ENCODE measurements at places on chromosomes 6 and 20.
A peak's percentile ranks its signal among the peaks of the same experiment; 100 is the strongest.

GRCh38 chr6:144335914-144336313, 50.8 kb downstream of the UTRN start:
- DNase-seq: peak; percentile 26

- DNase-seq: no peak
These were observed 20.0 kb upstream of the TRAF3IP2 start for GRCh38 chr6:111625461-111626391.

DNA sequence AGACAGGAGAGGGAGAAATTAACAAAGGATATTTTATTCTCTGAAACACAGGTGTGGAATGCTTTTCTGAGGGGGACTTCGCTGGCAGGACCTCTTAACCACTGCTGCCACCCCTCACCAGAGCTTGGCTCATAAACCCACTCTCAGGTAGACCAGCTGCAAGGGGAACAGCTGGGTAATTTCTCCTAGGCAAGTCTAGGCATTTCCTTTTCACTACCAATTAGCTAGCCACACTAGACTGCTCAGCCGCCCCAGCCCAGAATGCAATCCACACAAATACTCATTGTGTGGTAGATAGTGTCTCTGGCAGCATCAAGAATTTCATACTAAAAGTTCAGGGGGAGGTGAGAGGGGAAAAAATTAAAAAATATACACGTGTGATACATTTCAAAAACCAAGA, 267.6 kb upstream of the ID4 start:
- no peak for DNase-seq

GRCh38 chr6:5158180-5158579, 73.0 kb downstream of the PPP1R3G start:
- DNase-seq: no peak

GRCh38 chr6:111603685-111604084, 2.0 kb downstream of the TRAF3IP2 start:
- DNase-seq: no peak

- DNase-seq: no peak
These were observed 510 bp downstream of the NDRG3 start for GRCh38 chr20:36745234-36745926.

DNA sequence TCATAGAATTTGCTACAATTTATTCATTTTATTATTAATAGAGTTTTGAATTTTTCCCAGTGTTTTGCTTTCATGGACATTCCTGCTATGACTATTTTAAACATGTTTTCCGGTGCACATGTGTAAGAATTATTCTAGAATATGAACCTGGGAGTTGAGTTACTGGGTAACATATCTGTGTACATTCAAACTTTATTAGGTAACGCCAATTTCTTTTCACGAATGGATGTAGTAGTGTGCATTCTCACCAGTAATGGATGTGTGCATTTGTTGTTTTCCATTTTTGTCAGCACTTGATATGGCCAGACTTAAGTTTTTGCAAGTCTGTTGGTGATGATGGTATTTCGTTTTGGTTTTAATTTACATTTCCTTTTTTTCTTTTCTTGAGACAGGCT, 118.8 kb downstream of the CDKAL1 start:
- no peak for DNase-seq

DNA sequence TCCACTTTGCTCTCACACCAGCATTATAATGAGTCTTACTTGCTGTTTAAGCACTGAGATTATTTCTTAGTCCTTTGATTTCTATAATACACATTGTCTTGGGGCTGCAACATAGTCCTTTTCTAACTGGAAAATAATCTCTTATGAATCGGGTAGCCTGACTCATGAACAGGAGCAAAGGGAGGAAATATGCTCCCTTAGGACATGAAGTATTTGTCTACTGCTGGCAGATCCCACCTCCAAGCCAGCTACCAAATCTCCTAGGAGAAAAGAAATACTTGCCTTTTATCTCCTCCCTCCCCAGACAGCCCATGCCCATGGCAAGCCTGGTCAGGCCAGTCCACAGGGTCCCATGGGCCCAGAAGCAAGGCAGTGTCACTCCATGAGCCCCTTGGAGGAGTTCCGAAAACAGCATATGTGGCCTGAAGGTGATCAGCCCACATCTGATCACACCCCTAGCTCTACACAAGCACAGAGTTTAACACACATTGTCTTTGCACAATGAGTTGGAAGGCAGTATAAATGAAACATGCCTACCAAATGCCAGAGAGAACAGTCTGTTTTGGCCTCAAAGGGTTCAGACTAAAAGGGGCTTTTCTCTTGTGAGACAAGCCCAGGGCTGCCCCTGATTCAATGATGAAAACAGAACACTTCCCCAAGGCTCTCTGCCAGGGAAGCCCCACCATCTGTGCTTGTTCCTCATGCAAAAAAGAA, 37.1 kb upstream of the SLC4A11 start:
- DNase-seq: no peak

GRCh38 chr20:6999381-6999780, 231.9 kb downstream of the BMP2 start:
- DNase-seq: no peak

DNA sequence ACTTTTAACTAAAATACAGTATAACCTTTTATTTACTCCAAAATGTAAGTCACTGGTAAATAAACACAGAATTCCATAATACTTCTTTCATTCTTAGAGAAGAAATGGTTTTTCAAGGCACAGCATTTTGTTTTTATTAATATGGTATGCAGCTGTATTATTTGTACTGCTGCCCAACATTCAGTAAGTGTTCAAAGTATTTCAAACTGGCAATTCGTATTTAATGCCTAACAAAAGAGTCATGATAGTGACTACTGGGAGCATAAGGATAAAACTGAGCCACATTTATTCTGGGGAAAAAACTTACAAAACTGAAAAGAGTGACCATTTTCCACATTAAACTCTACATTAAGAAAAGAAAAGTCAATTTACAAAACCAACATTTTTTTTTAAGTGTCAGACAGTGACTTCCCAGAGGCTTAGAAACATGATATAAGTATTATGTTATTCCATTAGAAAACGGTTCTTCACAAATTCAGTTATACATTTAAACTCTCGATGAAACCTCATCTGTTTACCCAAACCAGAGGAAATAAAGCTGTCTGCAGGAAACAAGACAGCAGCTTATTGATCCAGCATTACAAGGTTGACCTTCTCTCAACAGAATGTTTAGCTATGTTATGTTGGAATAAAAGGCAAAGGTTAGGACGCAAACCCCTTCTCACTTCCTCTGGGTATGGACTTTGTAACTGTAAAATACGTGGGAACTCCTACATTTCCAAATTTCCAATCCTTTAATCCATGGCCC, 24.3 kb downstream of the EPB41L2 start:
- DNase-seq: no peak

- no peak for DNase-seq
These were observed 2.5 kb upstream of the R3HDML start for GRCh38 chr20:44334306-44334705.

GRCh38 chr6:141394125-141394536, 738.6 kb upstream of the GJE1 start:
- DNase-seq: no peak

- DNase-seq: peak; percentile 14
These were observed 37.7 kb downstream of the KIF25 start for GRCh38 chr6:168035098-168035660.

DNA sequence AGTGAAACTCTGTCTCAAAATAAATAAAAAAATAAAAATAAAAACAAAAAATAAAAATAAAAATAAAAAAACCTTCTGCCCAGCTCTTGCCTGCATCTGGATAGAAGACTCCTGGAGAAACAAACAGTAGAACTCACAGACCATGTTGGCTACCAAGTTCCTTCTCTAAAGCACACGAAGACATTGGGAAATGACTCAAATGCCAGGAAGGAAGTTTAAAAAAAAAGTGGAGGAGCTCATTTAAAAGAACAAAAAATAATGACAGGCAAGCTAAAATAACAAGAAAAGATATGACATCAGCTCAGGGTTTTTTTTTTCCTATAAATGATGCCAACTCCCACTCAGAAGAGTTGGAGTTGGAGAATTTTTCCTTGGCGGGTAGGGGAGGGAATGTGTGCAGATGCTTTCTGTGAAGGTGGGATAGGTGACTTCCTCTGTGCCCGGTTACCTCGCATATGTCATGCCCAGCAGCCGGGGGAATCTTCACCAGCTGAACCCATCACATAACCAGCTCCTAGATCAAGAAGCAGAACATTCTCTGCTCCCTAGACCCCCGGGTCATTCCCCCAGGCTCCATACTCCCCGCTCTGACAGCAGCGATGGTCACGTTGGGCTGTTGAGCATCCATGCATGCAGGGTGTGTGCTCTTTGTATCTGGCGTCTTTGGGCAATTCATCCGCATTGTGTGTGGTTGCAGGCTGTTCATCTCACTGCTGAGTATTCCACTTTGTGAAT, 17.3 kb upstream of the CD93 start:
- DNase-seq: no peak

GRCh38 chr6:156828280-156828703, 51.1 kb downstream of the ARID1B start:
- DNase-seq: no peak

DNA sequence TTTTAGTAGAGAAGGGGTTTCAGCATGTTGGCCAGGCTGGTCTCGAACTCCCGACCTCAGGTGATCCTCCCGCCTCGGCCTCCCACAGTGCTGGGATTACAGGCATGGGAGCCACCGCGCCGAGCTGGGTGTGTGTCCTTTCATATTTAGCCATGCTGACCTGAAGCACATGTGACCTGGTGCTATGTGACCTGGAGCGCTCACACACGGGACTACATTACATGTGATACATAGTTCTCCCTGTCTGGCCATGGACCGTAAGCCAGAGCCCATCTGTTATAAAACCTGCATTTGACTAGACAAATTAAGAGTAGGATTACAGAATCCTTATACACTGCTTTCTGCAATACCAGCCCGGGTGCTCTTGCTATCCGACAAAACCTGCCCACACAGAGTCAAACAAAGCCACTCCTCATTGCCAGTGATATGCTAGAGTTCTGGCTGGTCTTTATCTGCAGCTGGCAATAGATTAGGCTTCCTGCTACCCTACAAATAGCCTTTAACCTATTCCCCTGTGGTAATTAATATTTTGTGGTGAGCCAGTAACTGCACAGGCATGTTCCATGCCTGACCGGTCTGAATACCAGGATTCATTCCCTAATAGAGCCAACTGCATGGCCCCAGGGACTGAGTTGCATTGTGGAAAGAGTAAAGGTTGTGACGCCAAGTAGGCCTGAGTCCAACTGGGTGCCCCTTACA, 26.3 kb upstream of the FAM50B start:
- DNase-seq: no peak

- no peak for DNase-seq
These were observed 375.2 kb upstream of the PLCB4 start for GRCh38 chr20:8693709-8694108.

- DNase-seq: no peak
These were observed 543.4 kb downstream of the CD83 start for GRCh38 chr6:14660806-14661579.

DNA sequence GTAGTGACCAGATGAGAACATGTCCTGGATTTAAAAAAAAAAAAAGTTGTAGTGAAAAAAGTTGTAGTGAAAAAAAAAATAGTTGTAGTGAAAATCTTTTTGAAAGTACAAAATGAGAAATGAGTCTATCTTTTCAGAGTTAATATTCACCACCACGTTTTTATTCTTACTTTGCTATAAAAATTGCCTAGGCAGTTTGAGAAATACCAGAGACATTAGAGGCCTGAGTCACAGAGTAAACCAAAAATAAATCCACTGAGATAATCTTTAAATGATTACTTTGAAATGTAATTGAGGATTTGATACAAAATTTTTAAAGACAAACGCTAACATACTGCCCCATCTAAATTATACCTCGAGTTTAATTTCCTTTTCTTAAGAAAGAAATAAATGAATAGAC, 101.2 kb upstream of the TIAM2 start:
- no peak for DNase-seq

DNA sequence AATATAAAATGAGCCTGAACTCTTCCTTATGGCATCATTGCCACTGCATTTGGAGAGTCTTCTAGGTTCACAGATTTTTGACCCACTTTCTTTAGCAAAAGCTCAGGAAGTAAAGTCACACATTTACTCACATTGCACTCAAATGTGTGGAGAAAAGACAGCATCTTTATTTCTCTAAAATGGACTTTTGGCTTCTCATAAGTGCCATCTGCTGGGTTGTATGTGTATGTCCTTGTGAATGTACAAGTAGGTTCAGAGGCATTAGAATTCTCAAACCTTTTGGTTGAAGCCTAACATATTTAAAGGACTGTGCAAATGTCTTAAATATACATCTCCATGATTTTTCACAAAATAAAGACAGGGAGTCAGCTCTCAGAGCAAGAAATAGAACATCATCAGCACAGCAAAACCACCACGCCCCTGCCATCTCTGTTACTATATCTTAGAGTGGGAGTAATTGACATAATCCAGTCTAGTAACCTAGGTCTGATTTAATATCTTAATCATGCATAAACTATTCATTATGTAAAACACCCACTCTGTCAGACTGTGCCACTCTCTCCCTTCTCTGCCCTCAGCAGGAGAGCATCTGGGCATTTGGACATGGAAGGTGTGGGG, 42.2 kb upstream of the SPTLC3 start:
- no peak for DNase-seq

- DNase-seq: no peak
These were observed 863.4 kb downstream of the DHX35 start for GRCh38 chr20:39825524-39825923.

DNA sequence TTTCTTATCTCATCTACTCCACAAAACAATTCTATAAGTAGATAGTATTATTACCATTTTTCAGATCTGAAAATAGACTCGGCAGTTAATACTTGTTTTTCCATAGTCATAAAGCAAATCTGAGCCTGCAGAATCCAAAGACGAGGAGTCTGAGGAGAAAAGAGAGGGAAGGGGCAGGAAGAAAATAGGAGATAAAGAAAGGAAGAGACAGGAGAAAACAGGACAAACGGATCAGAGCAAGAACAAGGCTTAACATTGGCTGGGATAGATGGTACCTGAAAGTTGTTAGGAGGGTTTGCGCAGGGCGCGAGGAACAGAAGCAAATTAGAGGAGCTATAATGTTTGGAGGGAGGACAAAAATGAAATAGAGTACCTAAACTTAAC, 639 bp upstream of the PPIL1 start:
- DNase-seq: no peak

DNA sequence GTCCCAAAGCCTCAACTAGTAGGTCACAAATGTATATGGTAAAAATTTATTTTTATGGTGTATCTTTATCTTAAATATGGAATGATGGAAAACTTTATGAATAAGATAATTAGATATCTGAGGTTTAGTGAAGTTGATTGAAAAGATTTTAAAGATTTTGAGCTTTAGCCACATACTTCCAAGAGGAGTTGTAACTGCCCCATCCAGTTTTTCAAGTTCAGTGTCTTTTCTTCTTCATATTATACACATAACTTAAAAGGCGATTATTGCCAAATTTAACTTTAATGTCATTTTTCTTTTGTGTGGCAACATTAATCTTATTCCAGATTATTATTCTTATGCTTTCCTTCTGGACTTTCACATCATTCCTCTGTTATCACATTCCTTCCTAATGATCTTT, 266.4 kb downstream of the TINAG start:
- no peak for DNase-seq

GRCh38 chr6:170207586-170208181, 83.2 kb downstream of the DLL1 start:
- no peak for DNase-seq

GRCh38 chr6:112231164-112231563, 23.2 kb downstream of the LAMA4 start:
- no peak for DNase-seq
